Stimulated activated CD4-positive, alpha-beta T cell treated with anti-CD3 and anti-CD28 coated beads, Interleukin-15, amount 100 ng/mL, for 1 hour (primary cell): ENCODE measurements at places on chromosomes 6 and 20.

- no peak for DNase-seq
Observed at GRCh38 chr6:38944655-38945279, 103.8 kb upstream of the GLP1R start.

- no peak for DNase-seq
Observed at GRCh38 chr6:41331401-41332150, 3.8 kb upstream of the NCR2 start.

GRCh38 chr6:44966449-44967092, 361.6 kb upstream of the RUNX2 start:
- no peak for DNase-seq

DNA sequence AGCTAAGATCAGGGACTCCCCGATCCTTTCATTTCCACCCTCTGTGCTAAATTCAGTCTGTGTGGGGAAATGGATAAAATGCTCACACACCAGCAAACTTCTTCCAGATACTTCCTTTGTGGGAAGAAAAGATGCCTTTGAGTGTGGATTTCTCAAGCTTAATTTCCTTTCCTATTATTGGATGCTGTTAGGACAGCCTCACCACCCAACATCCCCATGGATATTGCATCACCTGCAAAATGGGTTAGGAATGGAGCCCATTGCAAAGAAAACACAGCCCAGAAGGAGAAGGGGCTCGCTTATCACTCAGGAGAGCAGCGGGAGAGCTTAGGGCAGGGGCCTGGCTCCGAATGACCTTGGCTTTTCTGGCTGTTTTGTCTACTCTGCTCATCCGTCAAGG, 272.2 kb downstream of the CDC5L start:
- DNase-seq = no peak

GRCh38 chr6:137926207-137926731, 59.2 kb downstream of the TNFAIP3 start:
- DNase-seq = no peak

DNA sequence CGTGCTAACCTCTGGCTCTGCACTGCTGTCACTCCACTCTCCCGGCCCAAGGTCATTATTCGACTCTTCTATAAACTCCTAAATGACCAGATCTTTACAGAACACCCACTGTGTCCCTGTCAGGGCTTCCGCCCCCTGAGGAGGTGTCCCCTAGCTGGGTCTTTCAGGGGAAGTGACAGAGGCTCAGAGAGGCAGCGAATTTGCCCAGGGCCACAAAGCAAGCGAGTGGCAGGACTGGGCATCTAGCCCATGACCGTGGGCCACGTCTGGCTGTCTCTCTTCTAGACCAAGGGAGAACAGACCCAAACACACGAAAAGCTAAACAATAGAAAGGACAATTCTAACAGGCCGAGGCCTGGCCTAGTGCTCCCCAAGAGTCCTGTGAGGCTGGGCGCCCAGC, 27.4 kb downstream of the FOXF2 start:
- no peak for DNase-seq

GRCh38 chr6:22023937-22024336, 272.9 kb downstream of the PRL start:
- DNase-seq = no peak

- DNase-seq = no peak
Observed at GRCh38 chr20:43408848-43409576, 48.7 kb upstream of the SRSF6 start.

GRCh38 chr6:154757352-154758050, 24.3 kb downstream of the SCAF8 start:
- DNase-seq = no peak

GRCh38 chr20:33515569-33516216, 25.8 kb downstream of the CBFA2T2 start:
- no peak for DNase-seq

GRCh38 chr6:3405679-3406078, 51.2 kb downstream of the SLC22A23 start:
- no peak for DNase-seq

GRCh38 chr6:2688401-2689064, 62.2 kb downstream of the MYLK4 start:
- no peak for DNase-seq

- DNase-seq = no peak
Observed at GRCh38 chr6:95081231-95081630, 496.1 kb upstream of the MANEA start.

DNA sequence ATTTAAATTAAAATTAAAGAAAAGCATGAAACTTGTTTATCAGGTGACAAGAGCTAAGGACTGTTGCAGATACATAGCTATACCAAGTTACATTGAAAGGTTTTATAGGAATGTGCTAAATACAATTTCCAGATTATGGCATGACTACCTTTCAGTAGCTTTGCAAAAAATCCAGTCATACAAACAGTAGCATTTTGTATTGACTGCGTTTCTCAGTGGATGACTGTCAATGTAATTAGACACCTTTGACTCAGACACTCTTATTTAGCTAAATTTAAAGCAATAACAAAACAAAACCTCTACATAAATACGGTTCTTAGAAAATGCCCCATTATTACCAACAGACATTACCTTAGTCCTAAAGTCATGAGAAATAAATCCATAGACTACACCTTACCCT, 275.8 kb upstream of the RUNX2 start:
- DNase-seq = no peak

DNA sequence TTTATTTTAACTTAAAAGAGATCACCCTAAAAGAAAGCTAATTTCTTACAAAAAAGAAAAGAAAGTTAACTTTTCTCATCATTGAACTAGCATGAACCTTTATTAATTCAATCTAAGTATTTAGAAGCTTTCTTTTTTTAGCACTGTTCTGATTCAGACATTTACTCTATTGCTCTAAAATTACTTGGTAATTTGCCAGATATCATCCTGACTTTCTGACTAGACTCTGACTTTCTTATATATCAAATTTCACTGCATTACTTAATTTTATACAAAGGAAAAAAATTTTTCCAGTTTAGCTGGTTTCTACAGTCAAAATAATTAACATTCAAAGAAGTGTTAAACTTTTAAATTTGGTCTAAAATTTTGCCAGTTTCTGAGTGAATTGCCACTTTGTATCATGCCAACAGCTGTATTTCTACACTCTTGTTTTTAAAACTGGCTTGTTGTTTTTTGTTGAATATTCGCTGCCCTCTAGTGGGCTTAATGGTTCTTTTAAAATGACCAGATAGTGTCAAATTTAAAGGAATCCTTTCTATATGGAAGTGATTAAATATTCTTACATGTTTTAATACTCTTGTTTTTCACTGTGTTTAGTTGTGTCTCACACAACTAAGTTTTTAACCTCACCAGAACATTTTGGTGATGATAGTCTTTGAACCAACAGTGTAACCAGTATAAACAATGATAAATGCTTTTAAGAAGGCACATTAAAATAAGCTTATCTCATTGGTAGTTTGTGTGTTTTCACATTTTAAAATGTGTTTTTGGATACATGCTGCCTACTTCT, 102.0 kb downstream of the POPDC3 start:
- DNase-seq = no peak

- no peak for DNase-seq
Observed at GRCh38 chr20:54140927-54141566, 32.7 kb downstream of the CYP24A1 start.

DNA sequence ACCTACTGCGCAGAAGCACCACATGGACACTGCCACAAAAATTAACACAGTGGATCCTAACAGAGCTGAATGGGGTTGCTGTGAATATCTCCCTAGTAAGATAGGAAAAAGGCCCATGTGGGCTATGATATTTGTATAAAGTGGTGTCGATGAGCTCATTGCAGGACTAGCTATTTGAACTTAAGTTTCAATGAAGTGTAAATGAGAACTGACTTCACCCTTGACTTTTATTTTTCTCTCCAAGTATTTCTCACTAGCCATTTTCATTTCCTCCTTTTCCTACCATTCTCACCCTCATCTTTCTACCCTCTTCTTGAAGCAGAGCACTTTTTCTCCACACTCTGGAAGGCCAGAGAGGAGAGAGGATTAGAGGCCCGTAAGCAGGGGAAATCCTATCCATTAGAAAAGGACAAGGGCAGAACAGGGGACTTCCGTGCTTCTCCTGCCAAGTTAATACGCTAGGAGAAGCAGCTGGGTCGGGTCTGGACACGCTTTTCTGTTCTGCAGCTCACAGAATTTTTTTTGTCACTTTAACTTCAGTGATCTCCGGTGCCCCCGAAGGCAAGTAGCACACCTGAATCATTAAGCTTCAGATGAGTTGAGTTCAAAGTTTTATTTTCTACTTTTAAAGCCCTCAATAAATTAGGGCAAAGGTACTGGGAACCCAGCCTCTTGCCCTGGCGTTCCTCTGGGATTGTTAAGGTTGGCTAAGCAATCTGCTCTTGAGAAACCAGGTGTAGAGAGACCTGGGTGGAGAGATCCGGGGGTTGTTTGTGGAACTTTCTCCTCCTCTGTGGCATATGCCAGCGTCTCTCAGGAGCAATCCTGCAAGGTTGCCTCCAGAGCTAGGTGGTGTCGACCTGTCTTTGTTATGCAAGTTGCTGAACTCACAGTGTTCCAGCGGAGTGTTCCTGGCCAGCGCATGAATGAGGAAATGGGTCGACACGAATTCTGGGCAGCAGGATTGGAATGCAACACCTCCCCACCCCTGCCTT, 56.2 kb upstream of the ARID1B start:
- no peak for DNase-seq

- DNase-seq = no peak
Observed at GRCh38 chr6:121354764-121355163, 20.5 kb upstream of the TBC1D32 start.
